CD4-positive, alpha-beta T cell treated with Interleukin-15 for 1 hour (primary cell): ENCODE measurements at places on chromosomes 2 and 18.

DNA sequence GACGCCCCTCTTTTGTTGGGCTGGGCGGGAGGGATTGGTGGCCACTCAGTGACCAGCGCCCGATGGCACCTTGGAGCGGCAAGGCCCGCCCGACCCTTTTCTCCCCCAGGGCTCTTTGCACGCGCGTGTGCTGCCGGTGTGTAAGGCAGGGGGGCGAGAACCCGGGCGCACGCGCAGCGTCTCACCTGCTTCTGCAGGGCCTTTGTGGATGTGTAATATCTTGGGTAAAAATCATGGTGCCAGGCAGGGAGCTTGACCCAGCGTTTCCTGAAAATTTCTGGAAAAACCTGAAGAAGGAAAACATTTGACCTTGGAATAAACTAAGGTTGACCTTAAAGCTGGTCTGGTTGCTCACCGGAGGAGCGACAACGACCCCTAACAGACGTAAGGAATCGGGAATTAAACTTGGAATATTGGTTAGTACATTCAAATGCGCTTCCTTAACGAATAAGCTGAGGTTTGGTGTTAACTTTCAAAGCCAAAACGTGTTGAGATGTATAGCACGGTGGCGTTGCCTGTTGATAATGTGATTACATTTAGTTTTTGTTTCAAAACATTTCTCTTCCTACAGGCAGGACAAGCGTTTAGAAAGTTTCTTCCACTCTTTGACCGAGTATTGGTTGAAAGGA is 438 bp downstream of the HSPE1 start:
- DNase-seq: no peak

DNA sequence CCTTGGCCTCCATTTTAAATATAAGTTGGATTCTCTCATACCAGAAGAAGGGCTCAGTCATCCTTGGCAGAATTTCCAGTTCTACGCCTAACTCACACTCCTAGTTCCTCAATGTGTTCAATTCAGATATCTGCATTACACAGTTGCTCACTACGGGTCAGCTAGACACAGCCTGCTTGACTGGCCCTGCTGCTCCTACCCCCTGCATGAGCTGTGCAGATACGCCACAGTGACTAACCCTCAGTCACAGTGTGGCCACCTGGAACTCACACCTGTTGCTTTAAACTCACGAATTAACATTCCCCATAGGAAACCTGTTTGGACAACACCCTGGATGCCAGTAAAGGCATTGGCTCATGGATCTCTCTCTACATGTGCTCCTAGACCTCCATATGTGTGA is 429.6 kb downstream of the NCKAP5 start:
- no peak for DNase-seq

- DNase-seq: no peak
Measured at GRCh38 chr18:36578871-36579710, 249.7 kb downstream of the TPGS2 start.

DNA sequence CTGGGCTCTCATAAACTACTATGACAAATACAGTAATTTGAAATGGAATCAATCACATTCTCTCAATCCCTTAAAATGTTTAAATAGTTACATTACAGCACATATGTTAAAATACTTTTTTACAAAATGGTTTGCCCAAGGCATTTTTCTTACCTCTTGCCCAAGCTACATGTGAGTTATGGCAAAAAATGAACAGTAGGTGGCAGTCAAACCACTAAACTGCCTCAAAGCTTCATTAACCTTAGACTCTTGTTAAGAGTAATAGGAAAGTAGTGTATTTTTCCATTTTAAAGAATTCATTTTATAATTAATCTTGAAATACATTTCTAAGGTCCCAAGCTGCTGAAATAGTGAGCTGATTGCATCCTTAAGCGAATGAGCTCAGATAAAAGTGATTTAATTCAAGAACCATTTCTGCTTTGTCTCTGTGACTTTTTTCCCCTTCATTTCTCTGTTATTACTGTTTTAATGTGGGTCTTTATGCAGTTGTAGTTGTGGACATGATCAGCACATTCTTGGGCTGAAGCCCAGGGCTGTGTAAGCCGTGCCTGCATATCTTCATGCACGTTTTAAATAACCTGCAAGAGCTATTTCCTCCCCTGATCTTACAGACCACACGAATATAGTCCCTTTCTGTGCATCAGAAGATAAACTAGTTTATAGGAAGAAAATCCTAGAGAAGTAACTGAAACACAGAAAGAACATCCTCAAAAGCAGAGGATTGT is 311.8 kb downstream of the LNPK start:
- no peak for DNase-seq

DNA sequence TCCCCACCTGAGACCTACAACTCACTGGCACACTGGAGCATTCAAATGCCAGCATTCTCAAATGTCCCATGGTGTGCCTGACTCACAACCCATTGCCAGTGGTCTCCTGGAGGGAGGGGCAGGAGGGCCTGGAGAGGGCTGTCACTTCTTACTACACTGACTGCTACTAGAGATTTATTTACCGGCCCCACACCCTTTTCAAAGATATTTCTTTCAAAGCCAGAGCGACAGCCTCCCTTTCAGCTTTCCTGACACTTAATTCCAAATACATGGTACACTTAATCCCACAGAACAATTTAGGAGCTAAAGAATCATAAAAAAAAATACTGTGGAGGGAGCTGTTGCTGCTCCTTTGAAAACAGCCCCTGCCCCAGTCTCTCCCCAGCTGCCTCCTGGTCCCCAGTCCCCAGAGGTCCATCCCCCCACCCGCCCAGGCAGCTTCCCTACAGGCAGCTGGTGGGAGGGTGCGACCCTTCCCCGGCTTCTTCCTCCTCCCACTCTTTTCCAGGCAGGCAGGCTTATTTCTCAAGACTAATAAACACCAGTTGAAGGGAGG is 129.1 kb upstream of the SMAD2 start:
- no peak for DNase-seq

DNA sequence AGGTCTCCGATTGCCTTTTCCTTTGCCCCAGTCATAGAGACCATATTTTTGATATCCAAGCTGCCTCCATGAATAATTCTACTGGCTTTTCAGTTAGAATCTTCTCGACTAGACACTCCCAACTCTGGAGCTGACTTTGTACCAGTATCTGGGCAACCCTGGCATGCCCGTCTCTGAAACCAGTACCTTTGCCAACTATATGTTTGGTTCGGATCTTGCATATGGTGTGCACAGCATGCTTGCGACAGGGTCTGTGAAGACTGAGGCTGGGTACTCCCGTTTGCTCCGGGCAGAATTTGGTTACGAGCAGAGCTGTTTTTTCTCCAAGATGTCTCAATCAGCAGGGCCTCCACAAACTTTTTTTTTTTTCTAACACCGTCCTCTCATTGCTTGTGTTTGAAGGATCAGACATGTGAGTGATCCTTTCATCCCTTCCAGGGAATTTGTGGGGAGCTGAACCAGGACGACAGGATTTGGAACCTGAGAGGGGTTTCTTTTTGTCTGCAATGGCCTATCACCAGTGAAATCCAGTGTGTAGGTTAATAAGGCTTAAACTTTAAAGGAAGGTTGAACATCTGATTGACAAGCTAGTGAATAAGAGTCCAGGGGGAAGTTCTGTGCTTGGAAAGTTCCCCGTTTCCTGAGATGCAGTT is 322.3 kb downstream of the MYCN start:
- no peak for DNase-seq

GRCh38 chr2:5473635-5474034 is 218.5 kb upstream of the SOX11 start:
- DNase-seq: no peak

GRCh38 chr2:26325851-26326250 is 20.1 kb upstream of the SELENOI start:
- no peak for DNase-seq

DNA sequence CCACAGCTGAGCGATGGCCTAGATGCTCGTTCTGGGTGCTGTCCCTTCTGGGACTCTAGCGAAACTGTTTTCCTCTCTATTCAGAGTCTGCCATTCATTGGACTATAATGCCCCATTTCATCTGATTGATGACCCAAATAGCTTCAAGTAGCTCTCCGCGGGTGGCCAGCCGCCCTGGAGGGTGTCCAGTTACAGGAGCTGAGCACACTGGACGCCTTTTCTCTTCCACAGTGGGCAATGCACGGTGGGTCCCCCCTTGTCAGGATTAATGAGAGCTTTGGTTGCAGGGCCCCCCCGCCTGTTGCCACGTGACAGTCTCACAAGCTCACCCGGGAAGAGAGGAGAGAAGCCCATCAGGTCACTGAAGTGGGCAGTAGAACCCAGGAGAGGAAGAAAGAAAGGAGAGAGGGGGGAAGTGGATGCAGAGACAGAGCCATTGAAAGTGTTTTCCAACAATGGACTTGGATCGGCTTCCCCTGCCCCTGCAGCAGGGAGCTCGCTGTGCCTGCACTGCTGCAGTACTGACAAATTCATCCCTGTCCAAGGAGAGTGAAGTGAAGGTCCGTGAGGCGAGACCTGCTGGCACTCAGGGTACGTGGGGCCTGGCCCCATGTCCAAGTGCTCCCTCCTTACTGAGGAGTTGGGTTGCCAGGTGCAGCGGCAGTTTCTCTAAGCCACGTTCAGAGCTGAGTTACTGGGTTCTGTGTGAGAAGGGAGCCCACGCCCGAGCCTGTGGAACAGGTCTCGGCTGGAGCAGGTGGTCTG is 44.8 kb downstream of the DIPK1C start:
- DNase-seq: no peak

GRCh38 chr2:198017068-198017467 is 212.7 kb downstream of the PLCL1 start:
- DNase-seq: no peak

- DNase-seq: no peak
Measured at GRCh38 chr2:88165332-88166003, 4.7 kb upstream of the THNSL2 start.

DNA sequence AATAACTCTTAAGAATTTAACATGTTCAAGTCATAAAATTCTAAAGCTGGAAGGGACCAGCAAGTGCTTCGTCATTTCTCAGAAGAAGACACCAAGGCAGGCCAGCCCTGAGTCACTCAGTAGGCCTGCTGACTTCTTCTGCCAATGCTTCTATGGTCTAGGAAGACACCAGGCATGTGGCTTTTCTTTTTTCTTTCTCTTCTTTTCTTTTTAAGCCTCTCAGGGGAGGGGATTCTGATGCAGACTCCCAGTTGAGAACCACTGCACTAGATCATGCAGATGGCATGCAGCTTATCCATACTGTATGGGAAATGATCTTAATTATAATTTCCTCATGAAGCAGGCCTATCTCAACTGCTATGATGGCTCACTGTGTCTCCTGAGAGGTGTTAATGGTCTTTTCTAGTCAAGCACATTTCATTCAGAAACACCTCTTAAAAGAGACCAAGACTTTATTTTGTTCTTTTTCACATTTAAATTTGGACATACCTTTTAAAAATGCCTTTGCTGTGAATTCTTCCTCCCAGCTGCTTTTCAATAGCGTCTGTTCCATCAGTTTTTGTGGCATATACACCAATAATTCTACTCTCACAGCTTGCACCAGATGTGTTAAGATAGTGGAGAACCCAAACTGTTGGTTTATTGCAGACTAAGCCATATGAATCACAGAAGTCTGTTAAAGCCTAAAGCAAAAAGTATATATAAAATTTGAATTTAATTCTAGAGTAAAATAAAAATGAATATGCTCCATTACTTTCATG is 11.3 kb downstream of the KCTD18 start:
- DNase-seq: no peak

GRCh38 chr2:11656671-11657101 is 13.3 kb downstream of the NTSR2 start:
- DNase-seq: no peak

- peak; percentile 54 for DNase-seq
Measured at GRCh38 chr2:169528271-169528701, 18.8 kb downstream of the KLHL41 start.

- no peak for DNase-seq
Measured at GRCh38 chr2:55363636-55364035, 56.0 kb downstream of the CCDC88A start.
